ENCODE measurements at places on chromosomes 1 and 21.

DNA sequence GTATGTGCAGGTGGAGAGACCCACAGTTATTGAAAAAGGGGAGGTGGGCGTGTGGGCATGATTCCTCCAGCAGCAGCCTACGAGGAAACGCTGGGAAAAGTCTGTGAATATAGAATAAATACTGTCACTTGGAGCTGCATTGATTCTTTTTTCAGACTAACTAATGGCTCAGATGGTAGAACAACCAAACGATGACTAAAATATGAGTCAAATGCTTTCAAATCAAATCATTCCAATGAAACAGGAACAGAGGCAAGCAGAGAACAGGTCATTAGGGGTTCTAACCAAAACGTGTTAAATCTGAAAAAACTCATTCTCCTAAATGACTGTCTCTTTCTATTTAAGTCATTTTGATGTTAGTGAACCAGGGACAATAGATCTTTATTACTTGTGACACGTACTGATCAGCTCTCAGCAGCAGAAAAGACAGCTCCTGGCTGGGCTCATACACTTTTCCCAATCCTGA, 35.1 kb upstream of the SEC16B start:
- DNase-seq = peak; percentile 25

DNA sequence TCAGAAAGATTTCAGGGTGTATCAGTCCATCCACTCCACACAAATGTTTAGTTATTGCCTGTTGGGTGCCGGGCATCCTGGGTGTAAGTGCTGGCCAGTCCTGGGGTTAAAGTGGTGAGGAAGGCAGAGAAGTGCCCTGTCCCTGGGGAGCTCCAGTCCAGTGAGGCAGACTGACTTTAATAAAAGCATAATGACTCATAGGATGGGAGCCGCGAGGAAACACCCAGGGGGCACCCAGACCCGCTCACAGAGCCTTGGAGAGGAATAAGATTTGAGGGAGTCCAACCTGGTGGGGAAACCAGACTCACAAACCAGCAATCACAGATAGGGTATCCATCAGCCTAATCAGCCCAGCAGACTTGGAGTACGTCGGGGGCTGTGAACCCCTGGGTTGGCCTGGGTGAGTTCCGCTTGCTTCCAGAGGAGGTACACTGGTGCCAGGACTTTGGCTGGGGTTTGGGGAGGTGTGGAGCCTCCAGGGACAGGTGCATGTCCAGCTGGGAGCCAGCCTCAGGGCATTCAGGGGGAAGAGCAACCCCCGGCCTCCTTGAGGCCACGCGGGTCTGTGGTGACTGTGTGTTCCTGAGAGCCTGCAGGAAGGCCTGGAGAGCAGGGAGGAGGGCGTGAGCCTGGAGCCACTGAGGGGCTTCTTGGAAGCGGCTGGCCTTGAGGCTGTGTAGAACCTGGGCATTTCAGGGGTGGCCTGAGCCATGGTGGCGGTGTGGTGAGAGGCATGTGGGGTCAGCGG, 3.7 kb downstream of the PEAR1 start:
- DNase-seq = peak; percentile 70

DNA sequence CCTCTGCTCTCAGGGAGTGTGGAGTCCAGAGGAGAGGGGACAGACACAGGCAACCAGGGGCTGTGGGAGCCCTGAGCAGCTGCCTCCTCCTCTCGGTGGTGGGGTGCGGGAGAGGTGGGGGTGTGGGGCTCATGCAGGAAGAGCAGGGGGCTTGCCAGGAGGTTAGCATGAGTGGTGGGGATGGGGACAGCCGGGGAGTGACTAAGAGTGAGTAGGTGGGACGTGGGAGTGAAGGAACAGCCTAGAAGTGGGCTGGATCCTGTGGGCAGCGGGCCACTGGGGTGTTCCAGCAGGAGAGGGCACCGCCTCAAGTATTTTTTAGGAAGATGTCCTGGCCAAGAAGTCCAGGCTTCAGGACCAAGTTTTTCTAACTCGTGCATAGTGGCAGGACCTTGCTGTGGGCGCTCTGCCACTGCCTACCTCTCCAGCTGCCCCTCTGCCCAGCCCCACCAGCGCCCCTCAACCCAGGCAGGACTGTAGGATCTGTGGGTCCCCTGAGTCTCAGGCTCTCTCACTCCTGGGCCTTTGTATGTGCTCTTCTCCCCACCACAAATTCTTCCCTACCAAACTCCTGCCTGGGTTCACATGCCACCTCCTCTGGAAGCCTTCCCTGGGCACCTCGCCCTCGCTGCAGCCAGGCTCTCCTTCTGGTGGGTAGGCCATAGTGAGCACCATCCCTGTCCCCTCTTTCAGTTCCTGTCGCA, 18.8 kb upstream of the LHX4 start:
- no peak for DNase-seq

DNA sequence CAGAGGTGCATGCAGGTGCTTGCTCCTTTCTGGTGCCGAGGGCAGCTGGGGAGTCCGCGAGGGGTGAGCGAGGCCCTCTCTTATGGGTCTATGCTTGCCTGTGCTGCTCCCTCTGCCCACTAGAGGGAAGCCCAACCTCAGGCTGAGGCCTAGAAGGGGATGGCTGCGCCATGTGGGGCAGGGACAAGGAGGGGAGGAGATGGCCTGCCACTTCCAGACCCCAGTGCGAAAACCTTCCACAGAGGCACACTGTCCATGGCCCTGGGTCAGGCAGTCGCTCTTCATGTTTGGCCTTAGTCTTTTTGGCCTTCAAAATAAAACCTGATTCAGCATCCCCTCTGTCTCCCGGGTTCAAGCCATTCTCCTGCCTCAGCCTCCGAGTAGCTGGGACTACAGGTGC, 14.0 kb downstream of the RHBG start:
- peak; percentile 42 for DNase-seq

DNA sequence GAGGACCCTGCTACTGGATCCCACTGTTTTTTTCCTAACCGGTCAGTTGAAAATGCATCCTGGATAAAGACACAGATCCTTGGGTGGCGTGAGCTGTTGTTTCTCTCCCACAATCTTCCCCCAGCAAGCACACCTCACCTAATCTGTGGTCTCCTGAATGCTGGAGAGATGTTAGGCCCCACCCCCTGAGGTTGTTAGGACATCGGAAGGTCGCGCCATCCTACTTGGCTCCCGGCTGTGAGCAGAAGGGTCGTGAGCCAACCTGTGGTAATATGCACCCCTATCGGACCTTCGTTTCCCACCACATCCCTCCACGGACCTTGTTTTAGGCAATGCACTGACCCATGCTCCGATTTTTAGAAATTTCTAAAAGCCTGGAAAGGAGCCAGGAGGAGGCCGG, 89.9 kb upstream of the IPO9 start:
- DNase-seq = no peak

DNA sequence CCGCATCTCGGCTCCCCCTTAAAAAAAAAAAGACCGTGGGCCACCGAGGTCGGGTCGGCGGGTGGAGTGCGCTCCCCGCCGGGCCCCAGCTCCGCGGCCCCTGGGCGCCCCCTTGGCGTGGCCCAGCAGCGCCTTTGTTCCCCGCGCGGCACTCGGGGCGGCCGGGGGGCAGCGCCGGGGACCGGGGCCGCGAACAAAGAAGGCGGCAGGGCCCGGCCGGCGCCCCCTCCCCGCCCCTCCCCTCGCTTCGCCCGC, 571 bp downstream of the MARCKSL1 start:
- DNase-seq = no peak

DNA sequence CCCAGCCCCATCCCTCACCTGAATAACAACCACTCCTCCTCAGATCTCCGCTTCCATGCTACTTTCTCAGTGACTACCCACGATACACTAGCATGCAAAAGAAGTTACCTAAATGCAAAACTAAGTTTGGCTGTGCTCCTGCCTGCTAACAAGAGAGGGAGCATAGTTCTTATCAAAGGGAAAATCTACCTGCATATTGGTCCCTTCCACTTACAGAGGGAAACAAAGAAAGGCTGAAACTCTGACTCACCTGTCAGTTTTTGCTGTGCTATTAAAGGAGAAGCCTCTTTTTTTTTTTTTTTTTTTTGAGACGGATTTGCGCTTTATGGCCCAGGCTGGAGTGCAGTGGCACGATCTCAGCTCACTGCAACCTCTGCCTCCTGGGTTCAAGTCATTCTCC, 43.8 kb upstream of the RAVER2 start:
- no peak for DNase-seq

- peak; percentile 18 for DNase-seq
These were observed 401.8 kb downstream of the CAMTA1 start for GRCh38 chr1:7187112-7187493.

DNA sequence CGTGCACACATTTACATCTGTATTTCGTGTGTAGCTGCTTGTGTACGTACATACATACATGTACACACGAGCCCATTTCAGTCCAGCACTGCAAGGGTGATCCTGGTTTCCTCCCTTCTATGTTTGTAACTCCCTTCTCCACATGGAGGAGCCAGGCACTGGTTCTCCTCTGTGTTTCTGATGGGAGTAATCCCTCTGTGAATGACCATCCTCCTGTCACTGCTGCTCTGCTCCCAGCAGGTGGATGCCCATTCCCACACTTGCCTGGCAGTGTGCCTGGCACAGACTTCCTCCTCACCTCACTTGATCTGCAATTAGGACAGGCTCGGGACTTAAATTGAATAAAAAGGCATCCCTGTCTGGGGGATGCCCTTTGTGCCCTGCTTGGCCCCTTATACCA, 37.1 kb downstream of the TRAPPC10 start:
- no peak for DNase-seq

DNA sequence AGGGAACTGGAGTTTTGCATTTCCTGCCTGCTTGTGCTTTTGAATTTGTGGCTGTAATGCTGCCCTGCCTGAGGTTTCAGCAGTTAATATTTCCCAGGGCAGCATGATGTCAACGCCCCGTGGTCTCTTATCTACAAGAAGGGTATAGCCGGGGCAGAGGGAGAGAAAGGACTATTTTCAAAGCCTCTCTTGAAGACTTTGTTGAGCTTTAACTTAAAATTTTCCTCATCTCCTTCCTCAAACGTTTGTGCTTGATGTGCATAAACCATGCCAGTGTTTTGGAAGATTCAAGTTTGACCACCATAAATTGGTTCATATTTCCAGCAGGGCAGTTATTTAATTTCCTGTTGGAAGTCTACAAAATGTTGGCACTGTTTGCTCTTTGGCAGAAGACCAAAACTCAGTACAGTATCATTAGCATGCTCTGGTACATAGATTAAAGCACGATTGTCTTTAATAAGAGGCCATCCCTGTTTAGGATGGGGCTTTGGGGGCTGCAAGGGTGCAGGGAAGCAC, 43.4 kb downstream of the ROR1 start:
- DNase-seq = no peak

DNA sequence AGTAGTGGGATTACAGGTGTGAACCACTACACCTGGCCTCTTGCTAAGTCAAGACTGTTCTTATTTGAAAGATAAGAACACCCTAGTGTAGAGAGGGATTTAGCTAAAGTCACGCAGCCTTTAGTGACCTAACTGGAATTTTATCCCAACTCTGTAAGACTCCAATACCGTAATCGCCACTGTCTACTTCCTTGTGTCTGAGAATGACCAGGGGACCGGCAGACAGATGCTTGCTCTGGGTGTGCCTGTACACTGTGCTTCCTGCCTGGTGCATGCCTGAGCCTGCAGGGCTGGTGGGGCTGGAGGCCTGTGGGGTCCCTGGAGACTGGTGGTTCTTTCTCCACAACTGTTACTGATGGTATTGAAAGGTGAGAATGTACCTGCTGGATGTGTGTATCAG, 15.3 kb downstream of the MFSD2A start:
- DNase-seq = no peak

DNA sequence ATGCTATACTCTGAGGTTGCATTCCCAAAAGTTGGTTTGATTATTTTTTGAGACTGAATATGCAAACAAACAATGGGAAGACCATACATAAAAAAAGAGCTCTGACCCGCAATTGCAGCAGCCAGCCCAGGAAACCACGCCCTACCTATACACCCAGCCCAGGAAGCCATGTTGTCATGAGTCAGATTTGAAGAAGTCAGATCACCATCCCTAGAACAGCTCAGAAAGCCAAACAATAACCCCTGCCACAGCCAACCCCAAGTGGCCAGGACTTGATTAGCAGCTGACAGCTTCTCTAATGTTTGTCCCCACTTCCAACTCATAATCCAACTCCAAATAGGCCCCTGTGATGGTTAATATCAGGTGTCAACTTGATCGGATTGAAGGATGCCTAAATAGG, 621.9 kb downstream of the NPHP4 start:
- no peak for DNase-seq

DNA sequence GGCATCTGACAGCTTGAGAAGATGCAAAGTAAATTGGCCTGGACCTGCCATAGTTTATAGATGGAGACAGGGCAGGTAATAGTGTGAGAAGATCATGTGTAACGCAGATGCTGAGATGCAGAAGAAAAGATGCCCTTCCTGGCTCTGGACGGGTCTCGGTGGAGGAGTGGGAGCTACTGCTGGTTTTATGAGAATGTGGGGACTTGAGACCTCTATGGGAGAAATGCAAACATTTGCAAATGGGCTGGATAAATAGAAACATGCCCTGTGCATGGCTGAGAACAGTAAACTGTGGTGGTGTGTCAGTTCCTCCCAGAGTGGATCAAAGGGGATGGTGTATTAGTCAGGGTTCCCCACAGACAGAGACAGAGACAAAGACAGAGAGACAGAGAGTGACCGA, 21.9 kb downstream of the UBASH3A start:
- DNase-seq = no peak

DNA sequence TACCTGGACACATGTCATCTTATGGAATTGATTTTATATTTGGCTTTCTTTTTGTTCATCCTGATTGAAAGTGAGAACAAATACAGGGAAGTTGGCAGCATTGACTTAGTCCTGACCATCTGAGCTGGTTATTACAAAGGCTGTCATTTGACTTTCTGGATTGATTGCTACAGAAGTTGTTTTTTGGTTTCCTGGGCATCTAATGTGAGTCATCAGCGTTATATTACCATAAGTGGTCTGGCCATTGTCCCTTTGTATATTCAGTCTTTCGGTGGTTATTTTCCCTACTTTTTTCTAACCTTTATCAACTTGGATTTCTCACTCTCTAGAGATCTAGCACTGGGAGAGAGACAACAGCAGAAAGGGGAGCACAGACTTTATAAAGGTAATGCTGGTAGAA, 1646.5 kb downstream of the MRPL39 start:
- DNase-seq = no peak

- DNase-seq = no peak
These were observed 42.5 kb upstream of the ACTRT2 start for GRCh38 chr1:2978691-2979190.

GRCh38 chr1:44786138-44786840, 1.7 kb downstream of the BEST4 start:
- DNase-seq = peak; percentile 31

DNA sequence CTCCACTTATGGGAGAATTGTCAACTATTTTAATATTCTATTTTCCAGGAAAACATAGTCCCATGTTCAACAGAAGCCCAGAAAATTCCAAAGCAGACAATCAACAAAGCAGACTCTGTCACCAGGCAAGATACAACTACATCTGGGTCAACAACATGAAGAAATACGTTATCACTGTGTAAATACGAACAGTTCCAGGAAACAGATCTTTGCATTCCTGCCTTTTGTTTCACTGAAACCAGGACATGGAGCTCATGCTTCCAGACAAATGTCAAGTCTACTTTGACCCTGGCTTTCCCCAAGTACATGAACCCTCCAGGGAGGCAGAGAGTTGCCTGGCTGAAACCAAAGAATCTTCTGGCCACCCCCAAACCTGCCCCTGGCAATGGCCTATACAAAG, 106.7 kb downstream of the SETD4 start:
- DNase-seq = no peak
